ENCODE measurements at places on chromosomes 4 and X.

DNA sequence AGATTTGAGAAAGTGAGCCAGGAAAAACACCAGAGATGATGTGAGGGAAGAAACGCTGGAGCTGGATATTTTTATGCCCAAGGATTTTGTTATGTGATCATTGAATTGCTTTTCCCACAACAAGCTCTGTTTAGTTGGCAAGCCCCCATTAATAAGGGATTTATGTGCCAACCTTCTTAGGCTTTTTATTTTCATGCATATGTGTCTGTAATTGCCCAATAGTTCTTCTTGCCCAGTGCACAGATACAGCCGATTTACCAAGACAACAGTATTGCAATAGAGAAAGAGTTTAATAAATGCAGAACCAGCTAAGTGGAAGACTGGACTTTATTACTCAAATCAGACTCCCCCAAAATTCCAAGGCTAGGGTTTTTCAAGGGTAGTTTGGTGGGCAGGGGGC, 57.7 kb downstream of the TRIM2 start:
- DNase-seq = no peak

DNA sequence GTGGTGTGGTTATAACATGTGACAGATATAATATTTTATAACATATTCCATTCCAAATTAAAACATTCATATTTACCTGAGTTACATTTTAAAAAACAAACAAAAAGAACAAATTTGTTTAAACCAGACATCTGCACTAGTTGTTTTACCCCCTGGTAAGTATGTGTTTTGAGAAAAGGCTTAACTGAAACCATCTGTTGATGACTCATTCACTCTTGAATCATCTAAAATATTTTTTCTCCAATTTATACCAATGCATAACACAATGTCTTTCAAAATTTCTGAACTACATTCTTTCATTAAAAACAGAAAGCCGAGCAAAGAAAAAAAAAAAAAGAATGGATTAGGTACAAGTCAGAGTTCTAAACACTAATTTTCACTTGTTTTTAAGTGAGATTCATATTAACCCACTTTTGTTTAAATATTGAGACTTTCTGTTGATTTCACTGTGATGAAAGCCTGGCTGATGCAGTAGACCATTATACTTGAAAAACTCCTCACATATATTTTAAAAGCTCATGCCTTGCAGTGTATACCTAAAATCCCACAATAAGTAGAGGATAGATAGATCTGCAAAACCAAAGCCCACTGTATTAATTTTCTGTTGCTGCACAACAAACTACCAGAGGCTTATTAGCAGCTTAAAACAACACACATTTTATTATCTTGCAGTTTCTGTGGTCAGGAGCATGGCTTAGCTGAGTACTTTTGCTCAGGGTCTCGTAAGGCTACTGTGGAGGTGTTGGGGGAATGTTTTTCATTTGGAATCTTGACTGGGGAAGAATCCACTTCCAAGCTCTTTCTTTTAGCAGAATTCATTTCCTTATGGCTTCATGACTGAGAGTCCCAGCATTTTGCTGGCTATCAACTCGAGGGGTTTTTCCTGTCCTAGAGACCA, 221.5 kb downstream of the PCDH18 start:
- no peak for DNase-seq

DNA sequence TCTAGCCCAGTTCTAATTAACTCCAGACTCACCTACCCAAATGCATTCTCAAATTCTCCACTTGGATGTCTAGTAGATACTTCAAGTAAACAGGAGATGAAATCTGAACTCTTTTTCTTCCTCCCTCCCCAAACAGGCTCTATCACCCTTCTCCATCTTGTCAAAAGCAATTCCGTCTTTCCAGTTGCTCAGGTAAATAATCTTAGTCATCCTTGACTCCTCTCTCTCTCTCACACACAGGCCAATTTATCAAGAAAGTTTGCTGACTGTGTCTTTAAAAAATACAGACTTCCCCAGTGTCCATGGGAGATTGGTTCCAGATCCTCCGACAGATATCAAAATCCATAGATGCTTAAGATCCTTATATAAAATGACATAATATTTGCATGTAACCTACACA, 12.9 kb downstream of the TXK start:
- no peak for DNase-seq

DNA sequence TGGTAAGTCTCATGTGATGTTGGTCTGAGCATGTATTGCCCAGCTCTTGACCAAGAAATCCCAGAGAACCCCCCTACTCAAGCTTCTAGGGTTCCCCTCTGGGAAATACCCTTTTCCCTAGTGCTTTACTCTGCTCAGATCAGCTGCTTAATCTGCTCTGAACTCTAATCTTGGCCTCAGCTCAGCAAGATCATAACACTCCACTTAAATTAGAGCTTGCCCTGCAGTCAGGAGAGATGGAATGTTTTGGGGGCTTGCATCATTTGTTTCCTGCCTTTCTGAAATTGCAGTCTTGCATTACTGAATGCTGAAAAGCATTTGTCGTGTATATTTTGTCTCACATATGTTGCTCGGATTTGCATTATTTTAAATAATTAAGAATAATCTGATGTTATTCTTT, 1153.6 kb downstream of the FSTL5 start:
- no peak for DNase-seq

GRCh38 chrX:76428243-76429130, 977 bp downstream of the MAGEE1 start:
- no peak for DNase-seq

DNA sequence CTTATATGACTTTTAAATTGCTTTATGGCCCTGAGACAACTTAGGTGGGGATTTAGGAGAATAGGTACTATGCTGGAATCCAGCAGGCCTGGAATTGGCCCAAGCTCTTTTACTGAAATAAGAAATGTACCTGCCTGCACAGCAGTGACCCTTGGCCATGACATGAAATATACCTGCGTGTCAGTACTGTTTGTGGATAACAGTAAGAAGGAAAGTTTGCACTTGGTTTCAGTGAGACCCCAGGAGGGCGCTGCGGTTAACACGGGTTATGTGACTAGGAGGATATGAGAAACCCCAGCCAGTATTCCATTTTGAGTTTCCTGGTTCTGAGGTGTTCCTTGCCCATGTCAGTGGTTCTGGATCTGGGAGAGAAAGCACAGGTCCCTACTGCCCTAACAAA, 5.3 kb downstream of the MTM1 start:
- DNase-seq = no peak

- DNase-seq = no peak
Measured at GRCh38 chrX:152958047-152958446, 35.9 kb downstream of the PNMA5 start.

DNA sequence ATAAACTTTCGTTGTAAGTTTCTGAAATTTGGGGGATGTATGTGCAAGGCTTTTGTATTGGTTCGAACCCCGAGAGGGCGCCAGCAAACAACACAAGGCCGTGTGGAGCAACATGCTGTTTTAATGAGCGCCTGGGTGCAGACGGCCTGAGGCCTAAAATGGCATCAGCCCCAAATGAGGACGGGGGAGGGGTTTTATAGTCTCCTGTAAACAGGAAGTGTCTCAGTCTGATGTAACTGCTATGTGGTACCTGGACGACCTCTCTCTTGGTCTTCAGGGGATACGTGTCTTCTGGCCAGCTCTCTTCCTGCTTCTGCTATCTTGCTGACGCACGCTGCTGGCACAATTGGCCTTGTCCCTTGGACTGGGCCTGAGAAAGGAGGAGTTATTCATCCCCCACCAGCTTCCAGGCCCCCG, 1348.0 kb downstream of the ADGRL3 start:
- no peak for DNase-seq

DNA sequence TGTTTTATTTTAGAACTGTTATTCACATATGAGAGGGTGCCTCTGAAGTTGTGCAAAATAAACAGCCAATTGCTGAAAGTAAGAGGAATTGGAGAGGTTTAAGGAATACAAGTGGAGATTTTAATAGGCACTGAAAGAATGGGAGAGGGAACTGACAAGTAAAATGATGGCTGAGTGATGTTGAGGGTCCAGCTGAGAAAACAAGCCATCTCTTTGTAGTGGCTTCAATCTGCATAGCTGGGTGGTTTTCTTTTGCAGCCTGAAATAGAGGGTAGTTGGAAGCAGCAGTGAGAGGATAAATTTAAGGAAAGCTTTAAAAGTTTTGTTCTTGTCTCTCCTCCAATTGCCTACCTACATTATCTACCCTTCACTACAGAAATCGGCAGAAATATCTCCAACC, 106.7 kb upstream of the DGKK start:
- no peak for DNase-seq

GRCh38 chrX:44433556-44433955, 90.1 kb upstream of the EFHC2 start:
- no peak for DNase-seq

DNA sequence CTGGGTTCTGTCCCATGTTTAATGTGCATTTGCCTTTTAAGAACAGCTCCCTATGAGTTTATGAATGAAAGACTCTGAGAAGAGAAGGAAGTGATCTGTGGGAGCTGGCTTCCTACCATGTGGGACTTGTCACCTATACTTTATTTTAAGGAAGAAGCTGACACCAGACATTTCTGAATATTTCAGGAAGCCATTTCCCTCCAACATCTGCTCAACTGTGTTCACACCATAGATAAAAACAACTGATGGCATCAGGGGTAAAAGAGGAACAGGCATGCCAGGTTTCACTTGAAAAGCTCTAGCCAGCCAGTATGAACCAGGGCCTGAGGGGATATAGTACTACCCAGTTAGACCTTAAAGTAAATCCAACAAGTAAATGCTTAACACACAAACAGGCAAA, 116.0 kb downstream of the COL4A6 start:
- DNase-seq = no peak
